ENCODE measurements at places on chromosomes 7 and 10.

DNA sequence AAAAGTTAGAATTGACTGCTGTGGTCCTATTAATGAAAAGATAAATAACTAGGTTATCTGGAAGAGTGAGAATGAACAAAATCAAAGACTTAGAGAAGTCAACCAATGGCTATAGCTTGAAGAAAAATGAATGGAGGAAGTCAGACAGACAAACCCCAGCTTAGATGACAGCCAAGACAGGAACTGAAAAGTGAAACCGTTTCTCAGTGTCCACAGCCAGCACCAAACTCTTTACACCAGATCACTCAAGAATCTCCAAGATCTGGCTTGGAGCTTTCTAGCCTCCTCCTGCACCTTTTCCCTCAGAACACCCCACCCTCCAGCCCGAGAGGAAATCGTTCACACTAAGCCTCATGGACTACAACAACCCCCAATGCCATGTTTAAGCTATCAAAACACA, 167.0 kb downstream of the SFMBT2 start:
- DNase-seq: no peak

DNA sequence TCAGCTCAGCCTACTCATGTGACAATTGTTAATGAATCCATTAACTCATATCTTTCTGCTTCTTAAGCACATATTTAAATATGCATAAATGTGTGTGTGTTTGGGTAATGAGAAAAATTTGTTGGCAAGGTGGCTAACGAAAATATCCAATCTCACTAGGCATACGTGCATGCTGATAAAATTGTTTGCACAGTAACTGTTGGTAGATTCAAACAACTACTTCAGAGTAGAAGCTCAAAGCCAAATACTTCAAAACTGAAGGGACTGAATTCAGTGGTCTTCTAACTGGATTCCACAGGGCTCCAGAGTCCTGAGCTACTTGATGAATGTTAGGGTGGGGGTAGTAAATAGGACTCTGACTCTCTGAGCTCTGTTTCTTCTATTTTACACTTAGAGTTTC, 757.0 kb downstream of the GRM8 start:
- DNase-seq: no peak

- no peak for DNase-seq
Observed at GRCh38 chr10:123640016-123640535, 26.1 kb upstream of the GPR26 start.

DNA sequence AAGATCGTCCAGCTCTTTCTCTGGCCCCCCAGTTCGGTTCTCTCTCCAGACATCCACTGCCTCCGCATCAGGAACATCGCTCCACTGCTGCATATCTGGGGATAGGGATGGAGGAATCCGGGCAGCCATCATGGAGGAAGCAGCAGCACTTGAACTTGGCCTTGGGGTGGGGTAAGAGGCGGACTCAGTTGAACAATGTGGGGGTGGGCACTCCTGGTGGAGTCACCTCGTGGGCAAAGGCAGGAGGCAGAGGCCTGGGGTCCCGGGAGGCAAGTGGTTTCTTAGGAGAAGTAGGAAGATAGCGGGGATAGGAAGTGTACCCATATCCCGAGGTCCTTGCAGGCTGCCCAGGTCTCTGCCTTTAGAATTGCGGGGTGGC, 98.3 kb downstream of the CHST15 start:
- DNase-seq: no peak

- DNase-seq: no peak
Observed at GRCh38 chr7:150449206-150449952, 1.1 kb upstream of the GIMAP8 start.

Data from SW480 (cell line).